Activated CD4-positive, alpha-beta T cell treated with anti-CD3 and anti-CD28 coated beads, Interleukin-2, amount 50 U/mL, for 48 hours (primary cell): ENCODE measurements at places on chromosomes 16 and 17.

GRCh38 chr16:19907161-19907992 lies 22.7 kb upstream of the GPRC5B start:
- peak; percentile 76 for DNase-seq

DNA sequence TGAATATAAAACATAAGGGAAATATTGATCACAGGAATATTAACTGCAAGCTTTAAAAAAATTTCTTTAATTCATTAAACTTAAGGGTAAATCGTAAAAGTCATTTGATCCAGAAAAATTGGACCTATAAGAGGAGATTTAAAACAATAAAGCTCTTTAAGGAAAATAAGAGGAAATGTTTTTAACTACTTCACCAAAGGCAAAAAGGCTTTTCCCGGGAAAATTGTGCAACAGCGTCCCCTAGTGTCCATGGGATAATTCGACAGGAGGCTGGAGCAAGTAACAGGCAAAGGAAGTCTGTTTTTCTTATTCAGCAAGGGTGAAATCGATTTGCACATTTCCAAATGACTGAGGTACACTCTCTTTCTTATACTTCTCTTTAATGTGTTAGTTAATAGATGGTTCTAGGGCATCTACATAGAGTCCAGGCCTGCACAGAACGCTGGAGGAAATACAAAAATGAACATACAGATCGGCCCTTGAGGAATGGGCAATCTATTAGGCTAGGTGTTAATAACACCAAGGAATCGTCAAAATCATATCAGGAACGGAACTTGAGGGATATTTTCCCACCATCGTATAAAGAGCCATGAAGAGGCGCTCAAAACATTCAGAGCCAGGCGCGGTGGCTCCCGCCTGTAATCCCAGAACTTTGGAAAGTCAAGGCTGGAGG lies 61.4 kb downstream of the ZNF18 start:
- peak; percentile 45 for DNase-seq

DNA sequence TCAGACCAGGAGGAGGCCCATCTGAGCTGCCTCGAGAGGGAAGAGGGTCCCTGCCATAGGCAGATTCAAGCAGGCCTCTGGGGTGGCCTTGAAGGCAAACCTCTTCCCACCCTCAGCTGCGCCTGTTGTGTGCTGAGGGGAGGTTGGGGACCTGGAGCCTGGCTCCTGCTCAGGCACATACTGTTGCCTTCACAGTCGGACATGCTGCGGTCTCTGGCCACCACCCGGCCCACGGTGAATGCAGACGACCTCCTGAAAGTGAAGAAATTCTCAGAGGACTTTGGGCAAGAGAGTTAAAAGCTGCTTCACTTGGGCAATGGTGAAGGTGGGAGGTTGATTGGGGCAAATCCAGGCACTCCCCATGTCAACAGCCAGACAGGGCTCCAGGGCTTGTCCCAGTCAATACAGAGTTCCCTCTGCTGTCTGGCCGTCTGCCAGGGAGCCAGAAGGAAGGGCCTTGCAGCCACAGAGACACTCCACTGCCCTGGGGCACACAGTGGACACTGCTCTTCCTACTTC lies 6.3 kb downstream of the PDF start:
- DNase-seq: no peak

DNA sequence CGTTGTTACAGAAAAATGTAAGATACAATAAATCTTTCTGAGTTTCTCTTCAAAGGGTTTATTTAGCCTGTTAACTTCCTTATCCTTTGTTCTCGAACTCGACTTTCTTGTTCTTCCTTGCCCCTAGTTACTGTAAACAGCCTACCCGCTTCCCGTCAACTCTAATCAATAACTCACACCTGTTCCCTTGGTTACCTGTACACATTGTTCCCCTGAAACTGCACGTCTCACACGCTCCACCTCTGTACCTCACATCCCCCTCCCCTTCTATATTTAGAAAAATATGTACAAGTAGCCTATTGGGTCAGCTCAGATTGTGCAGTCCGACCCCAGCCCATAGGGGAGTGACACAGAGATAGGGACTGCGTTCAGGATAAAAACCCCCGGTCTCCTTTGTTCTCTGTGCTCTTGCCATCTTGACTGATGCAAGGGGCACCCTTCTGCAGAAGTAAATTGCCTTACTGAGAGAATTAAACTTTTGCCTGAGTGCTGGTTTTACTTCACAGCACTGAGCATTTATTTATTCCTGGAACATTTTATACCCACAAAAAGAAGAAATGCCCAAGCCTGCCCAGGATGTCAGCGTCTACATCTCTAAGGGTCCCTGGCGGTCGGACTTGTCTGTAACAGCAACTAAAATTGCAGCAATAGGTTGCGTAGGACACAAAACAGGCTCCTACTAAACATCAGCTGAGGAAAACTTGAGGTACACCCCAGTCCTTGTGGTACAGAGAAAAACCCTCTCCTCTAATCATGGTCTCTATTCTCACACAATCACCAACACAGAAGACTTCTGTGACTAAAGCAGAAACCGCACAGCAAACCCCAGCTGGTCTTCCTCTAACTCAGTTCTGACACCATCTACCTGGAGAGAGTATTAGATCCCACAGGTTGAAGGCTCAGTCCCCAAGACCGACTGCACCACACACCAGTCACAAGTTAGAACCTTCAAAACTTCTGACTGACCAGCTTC lies 11.3 kb downstream of the WDR45B start:
- DNase-seq: no peak

GRCh38 chr17:81710514-81711308 lies 1.4 kb upstream of the SLC25A10 start:
- peak; percentile 34 for DNase-seq

GRCh38 chr16:46658925-46659324 lies 30.1 kb downstream of the VPS35 start:
- peak; percentile 31 for DNase-seq

DNA sequence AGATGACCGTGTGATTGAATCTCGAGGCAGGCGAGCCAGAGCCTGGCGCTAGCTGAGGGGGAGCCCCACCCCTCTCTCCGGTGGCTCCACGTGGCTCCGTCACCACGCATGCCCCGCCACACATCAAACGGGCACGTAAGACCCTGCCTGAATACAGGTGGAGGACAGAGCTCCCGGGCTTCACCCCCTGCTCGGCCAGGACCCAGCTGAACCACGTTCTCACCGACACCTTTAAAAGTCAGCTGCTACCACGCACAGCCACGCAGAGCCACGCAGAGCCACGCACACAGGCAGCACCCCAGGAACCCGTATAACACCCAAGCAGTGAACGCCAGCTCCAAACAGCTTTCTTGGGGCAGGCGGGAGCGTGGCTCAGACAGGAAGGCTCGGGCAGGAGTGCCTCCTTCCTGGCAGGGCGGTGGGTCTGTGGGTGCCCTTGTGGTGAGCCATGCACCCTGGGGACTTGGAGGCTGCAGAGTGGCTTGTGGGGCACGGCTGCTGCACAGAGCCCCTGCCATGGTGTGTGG lies 4.4 kb downstream of the TMEM204 start:
- peak; percentile 45 for DNase-seq

- DNase-seq: peak; percentile 60
Observed at GRCh38 chr16:79598348-79599181, 2.0 kb downstream of the MAF start.

GRCh38 chr16:86515413-86515776 lies 5.1 kb downstream of the FOXF1 start:
- DNase-seq: no peak

GRCh38 chr17:29683481-29683880 lies 60.8 kb upstream of the CORO6 start:
- DNase-seq: no peak

DNA sequence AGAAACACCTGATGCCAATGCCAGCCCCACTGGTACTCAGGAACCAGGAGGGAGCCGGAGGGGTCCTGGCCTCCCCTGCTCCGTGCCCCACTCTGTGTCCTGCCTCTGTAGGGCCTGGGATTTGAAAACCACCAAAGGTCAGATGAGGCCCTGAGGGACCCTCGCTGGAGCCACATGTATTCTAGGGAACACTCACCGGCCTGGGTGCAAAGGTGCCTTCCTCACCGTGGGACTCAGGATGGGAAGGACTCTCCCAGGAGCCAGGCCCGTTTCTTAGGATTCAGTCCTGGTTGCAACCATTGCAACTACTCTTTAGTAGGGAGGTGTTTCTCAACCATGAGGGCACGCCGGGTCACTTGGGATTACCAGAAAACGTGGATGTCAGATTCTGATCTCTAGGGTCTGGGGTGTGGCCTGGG lies 74.6 kb downstream of the N4BP1 start:
- DNase-seq: no peak

GRCh38 chr16:83004868-83005652 lies 378.3 kb downstream of the CDH13 start:
- no peak for DNase-seq

- no peak for DNase-seq
Observed at GRCh38 chr16:3945751-3946603, 65.5 kb upstream of the CREBBP start.

GRCh38 chr17:34669511-34669910 lies 90.1 kb downstream of the TMEM132E start:
- no peak for DNase-seq

GRCh38 chr17:57751348-57751971 lies 6.4 kb upstream of the CCDC182 start:
- no peak for DNase-seq

DNA sequence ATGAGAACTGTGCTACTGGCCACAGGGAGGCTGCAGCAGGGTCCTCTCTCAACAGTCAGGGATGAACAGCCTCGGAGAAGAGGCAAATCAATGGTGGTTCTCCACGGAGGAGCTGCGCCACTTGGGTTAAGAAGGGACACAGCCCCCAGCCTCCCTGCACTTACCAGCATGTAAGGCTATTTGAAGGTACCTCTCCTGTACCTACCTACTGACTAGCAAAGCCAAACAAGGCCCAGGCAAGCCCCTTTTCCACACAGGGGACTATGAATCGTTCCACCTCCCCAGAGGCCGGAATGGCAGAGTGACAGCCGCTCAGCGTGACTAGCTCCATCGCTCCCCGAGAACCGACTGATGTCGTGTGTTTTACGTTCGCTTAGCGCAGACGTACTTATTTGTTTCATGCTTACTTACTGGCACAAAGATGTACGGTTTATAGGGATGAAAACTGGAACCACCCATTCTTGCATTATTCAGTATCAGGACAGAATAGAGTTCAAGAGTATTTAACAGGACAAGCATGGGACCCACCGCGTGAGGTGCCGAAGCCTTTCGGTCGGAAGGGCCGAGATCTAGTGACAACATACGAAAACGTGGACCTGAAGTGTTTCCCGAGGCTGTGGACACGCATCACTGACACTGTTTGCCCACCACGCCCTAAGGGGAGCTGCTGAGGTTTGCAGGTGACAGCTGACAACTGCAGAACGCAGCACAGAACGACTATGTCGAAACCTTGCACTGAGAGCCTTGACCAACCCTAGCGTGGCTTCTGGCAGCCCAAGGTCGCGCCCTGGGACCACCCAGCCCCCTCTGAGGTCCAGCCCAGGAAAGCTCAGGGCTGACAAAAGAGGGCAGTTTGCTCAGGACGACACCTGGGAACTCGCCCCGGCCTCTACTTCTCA lies 1.0 kb downstream of the TEPSIN start:
- no peak for DNase-seq

DNA sequence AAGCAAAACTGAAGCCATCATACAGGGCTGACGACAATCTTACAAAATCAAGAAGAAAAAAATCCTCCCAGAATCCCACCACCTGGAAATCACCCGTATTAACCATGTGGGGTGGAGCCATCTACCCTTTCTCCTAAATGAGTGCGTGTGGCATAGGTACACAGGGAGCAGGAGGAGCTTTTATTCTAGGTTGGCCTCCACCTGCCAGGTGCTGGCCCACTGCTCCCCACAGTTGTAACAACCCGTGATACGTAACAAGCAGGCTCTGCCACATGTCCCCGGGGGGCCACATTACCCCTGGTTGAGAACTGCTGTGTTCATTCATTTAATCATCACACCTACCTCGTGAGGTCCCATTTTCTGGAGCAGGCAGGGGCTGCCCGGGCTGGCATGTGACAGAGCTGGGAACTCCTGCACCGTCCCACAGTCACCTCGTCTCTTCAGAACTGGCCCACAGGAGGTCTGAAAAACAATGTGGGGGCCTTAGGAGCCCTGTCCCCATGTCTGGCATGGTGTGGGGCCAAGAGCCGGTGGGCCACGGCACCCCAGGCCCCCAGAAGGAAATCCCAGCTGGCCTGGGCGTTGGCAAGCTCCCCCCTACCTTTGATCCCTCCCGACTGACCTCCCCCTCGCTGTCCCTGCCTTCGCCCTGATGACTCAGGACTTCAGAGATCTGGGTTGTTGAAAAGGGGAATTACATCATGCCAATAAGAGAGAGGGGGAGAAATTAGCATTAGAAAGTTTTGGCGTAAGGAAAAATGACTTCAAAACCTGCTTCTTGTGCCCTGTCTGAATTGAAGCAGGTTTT lies 12.9 kb downstream of the CMIP start:
- no peak for DNase-seq

DNA sequence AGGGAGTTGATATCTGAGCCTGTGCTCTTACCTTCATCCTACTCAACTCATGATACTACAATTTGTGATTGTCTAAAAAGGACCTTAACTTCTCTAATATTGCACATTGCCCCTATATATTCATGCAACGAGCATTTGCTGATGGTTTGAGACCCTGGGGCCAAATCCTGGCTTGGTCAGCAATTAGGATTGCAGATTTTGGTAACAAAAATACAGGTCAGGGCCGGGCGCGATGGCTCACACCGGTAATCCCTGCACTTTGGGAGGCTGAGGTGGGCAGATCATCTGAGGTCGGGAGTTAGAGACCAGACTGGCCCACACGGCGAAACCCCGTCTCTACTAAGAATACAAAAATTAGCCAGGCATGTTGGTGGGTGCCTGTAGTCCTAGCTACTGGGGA lies 35.4 kb upstream of the HAPSTR1 start:
- no peak for DNase-seq

- DNase-seq: no peak
Observed at GRCh38 chr16:14449790-14450480, 180.1 kb downstream of the PARN start.

- no peak for DNase-seq
Observed at GRCh38 chr17:27413792-27414191, 42.5 kb upstream of the KSR1 start.

- no peak for DNase-seq
Observed at GRCh38 chr17:67942810-67943209, 53.5 kb downstream of the C17orf58 start.

DNA sequence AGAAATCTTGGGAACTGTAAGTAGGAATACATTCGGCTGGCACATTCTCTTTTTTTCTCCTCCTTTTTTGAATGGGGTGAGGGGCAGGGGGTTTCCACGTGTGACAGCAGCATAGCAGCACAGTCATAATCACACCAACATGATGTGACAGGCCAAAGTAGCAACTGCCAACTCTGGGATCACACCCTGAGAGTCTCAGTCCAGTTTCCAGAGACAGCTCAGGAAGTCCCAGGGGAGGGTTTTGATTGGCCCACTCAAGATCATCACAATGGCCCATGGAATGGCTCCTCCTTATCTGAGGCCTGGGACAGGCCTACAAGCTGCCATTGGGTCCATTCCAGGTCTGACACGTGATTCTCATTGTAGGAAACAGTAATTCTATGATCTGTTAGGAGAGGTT lies 207.1 kb upstream of the ASIC2 start:
- no peak for DNase-seq

DNA sequence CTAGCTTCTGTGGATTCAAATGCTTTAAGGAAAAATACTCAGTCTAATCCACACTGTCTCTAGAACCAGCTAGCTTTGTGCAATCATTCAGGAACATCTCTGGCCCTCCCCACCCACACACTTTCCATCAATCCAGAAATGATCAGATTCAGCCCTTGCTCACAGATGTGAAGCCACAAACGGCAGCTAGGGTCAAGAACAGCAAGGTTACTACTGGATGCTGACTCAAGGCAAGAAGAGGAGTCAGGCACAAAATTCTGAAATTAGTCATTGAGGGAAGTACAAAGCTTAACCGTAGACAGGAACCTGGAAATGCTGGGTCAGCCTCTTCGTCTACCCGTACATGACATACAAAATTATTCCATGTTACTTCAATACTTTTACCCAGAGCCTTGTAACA lies 174.6 kb downstream of the CDH13 start:
- peak; percentile 38 for DNase-seq
